ENCODE measurements at places on chromosomes 1 and 21.

GRCh38 chr1:156283521-156283920, 604 bp upstream of the TMEM79 start:
- no peak for DNase-seq

GRCh38 chr1:23634840-23635651, 56.6 kb upstream of the RPL11 start:
- no peak for DNase-seq

GRCh38 chr1:225816643-225817538, 7.0 kb downstream of the EPHX1 start:
- DNase-seq, result no peak

GRCh38 chr1:60273185-60273584, 199.6 kb upstream of the C1orf87 start:
- DNase-seq, result no peak

DNA sequence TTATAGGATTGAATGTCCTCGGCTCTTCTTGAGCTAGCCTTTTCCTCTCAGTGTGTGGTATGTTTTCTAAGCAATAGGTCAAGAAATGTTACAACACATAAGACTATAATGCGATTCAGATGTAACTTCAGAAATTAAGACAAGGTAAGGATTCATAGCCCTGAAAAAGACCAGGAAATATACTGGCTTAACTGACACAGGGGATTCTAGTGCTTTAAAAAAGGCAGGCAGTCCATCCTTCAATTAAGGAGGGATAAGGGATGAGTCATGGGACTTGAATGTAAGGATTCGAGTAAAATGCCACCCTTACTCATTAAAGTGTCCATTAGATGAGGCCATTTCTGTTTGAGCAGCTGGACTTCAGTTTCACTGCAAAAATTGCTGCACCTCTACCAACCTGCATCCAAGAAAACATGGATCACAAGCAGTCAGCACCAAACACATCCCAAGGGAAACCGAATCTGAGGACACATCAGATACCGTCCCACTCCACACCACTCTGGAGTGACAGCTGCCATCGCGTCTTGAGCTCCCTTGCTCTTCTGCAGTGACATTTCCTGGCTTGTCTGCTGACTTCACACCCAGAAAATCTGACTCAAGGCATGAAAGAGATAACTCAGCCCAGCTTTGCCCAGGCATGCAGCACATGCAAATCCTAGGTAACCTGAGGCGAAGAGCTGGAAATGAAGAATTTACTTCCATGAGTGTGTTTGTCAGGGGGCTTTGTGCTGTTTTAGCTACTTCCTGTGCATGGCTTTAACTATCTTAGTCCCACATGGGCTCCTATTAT, 37.8 kb downstream of the NGF start:
- no peak for DNase-seq

DNA sequence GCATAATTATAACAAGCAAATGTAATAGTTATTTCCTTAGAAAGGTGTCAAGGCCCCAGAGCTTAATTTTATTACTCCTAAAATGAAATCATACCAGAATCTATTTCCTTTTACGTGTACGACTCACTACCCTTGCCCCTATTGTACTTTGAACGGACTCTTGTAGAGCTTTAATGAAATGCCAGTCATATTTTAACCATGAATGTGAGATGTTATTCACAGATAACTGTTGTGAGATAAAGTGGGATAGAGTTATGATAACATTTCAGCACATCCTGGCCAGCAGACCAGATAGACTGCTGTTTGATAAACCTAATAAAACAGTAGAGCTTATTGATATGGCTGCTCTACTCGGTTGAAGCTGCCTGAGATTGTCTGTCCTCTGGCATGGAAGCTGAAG, 500.8 kb upstream of the PBX1 start:
- no peak for DNase-seq

GRCh38 chr1:12276225-12276624, 46.4 kb downstream of the VPS13D start:
- no peak for DNase-seq

- no peak for DNase-seq
Observed at GRCh38 chr1:1920608-1921458, 1.8 kb upstream of the TMEM52 start.

- no peak for DNase-seq
Observed at GRCh38 chr1:108521990-108522393, 37.9 kb upstream of the EEIG2 start.

All from activated CD8-positive, alpha-beta memory T cell treated with anti-CD3 and anti-CD28 coated beads for 4 hours (primary cell).